ENCODE measurements at places on chromosomes 6 and 20.

DNA sequence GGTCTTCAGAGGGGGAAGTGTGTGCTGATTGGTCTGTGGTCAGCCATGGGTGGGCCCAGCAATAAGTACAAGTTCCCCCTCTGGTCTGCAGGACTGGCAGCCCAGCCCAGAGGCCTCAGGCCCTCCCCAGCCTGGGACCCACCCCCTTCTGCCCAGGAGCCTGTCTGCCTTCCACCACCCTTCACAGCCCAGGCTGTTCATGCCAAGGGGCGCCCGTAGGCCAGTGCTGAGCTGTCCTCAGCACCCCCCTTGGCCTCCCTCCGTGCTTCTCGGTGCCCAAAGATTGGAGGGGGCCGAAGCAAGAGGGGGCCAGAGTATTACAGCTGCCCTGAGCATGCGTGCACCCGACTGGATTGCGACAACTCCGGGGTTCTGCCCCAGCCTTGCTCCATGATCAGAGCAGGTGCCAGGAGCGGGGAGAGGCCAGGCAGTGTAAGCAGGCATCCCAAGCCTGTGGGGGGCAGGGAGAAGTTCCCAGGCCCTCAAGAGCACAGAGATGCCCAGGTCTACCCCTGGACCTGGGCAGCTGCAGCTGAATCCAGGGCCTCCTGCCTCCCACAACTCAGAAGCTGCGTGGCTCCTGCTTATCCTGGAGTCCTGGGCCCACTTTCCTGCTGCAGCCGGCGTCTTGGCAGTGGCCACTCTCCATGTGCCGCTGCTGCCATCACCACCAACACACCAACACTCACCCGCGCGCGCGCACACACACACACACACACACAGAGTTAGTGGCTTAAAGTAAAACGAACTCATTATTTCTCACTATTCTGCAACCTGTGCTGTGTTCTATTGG, 33.3 kb downstream of the CST9L start:
- DNase-seq, result no peak

GRCh38 chr20:31538326-31538725, 24.1 kb downstream of the HM13 start:
- DNase-seq, result no peak

GRCh38 chr6:77487808-77488425, 24.6 kb upstream of the HTR1B start:
- no peak for DNase-seq

DNA sequence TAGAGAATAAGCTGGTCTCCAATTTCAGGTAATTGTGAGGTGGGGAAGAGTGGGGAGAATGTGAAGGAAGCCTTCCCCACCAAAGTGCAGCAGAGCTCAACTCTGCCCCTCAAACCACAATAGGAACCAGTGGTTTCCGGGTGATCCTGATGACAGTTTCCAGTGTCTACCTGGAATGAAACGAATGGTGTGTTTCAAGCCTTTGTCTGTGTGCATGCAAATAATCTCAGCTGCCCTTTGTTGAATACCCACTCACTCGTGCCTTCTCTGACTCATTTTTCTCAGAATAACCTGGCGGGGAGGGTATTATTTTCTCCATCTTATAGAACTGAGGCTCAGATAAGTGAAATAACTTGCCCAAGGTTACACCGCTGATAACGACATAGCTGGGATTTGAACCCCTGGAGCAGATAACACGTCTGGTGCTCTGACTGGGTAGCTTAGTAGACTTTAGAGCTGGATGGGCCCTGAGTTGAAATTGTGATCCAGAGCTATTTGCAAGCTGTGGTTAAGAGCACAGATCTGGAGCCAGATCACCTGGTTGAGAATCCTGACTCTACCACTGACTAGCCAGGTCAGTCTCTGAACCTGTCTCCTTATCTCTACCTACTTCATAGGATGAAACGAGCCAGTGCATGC, 85.1 kb downstream of the EYA2 start:
- DNase-seq, result no peak
